ENCODE measurements at places on chromosomes 1 and 21.

- no peak for DNase-seq
Measured at GRCh38 chr1:58883037-58883887, 99.4 kb upstream of the JUN start.

GRCh38 chr1:98674075-98674781 is 12.7 kb downstream of the SNX7 start:
- DNase-seq: no peak

GRCh38 chr21:14947613-14948160 is 117.1 kb downstream of the NRIP1 start:
- no peak for DNase-seq

GRCh38 chr1:35030756-35031446 is 844 bp downstream of the ZMYM6 start:
- DNase-seq: no peak

DNA sequence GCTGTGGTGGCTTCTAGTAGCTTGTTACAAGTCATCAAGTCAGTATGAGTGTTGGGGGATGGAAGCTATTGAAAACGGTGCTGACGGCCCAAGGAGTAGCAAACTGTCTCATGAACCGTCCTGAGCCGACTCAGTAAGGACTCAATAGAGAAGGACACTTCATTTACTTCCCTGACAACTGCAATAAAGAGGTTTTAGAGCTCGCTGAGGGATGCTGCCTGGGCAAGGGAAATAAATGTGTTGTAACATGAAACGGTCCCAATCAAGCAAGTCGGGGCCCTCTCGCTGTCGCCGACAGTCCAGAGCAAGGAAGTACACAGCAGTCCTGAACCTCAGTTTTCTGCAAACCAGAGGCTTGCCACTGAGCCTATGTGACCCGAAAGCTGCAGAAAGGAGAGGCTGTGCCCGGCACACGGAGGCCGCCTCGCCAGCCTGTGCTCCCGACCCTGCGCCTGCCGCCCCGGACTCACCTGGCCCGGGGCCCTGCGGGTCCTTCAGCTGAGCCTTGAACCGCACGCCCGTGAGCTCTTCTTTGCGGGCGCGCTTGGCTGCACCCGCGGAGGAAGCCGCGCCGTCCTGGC is 423 bp downstream of the URB1 start:
- no peak for DNase-seq

DNA sequence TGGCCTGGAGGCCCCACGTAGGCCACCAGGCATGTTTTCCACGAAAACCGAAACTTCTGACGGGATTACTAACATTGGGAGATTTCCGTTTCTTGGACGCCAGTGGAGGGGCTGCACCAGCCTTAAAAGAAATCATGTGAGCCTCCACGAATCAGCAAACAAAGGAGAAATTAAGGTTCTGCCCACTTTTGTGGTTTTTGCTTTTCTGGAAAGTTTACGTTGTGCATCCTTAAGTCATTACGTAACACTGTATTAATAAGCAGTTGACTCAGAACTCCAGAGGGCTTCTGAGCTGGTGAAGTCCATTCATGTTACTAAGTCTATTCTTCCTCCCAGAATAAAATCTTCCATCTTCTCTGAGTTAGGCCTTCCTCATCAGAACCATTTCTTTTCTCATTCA is 168.5 kb downstream of the PSMG1 start:
- DNase-seq: no peak

GRCh38 chr1:59696421-59697115 is 118.2 kb upstream of the HOOK1 start:
- DNase-seq: peak; percentile 47

DNA sequence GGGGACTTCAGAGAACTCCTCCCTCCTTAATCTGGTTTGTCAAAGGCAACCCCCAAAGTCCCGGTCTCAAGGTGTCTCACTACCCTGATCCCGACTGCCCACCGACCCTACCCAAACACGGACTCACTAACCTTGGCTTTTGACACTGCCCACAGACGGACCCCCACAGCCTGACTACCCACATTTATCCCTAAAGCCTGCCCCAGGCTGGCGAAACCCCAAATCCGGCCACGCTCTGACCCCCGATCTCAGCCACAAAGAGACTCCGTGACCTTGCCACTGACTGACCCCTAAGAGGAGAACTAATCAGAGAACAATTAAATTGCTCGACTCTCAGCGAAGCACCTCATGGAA is 5.2 kb downstream of the ID3 start:
- no peak for DNase-seq

DNA sequence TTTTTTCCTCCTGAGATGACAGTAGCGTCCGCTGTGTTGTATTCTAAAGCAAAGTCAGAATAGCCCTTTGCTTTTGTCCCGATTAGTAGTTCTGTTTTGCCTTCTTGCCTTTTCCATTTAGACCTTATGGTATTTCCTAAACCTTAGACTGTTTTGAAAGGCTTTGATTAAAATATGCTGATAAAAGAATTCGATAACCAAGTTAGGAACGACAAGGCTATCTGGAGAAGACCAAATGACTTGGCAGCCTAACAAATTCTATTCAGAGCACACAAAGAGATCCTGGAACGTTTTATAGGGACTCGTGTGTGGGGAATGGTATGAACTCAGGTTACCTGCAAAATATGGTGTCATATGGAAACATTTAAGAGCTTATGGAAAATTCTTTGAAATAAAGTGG is 42.9 kb downstream of the NFIA start:
- no peak for DNase-seq

GRCh38 chr1:24138476-24139221 is 4.3 kb downstream of the IL22RA1 start:
- no peak for DNase-seq

GRCh38 chr1:44757420-44757819 is 17.8 kb downstream of the KIF2C start:
- no peak for DNase-seq

DNA sequence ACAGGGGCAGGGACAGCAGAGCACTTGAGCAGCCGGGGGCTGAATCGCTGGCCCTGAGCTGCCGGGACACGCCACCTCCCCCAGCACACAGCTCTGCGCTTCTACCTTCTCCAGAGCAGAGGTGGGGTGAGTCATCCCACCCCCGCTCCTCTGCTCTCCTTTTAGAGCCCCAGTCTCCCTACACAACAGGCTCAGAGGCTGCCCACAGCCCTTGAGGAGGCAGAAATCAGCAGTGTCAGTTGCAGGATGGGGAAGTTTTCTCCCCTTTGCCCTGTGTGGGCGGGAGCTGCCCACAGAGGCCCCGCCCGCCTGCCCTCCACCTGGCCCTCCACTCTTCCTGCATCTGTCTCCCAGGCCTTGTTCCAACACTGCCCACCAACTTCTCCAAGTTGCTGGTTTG is 94.6 kb downstream of the STUM start:
- peak; percentile 90 for DNase-seq

DNA sequence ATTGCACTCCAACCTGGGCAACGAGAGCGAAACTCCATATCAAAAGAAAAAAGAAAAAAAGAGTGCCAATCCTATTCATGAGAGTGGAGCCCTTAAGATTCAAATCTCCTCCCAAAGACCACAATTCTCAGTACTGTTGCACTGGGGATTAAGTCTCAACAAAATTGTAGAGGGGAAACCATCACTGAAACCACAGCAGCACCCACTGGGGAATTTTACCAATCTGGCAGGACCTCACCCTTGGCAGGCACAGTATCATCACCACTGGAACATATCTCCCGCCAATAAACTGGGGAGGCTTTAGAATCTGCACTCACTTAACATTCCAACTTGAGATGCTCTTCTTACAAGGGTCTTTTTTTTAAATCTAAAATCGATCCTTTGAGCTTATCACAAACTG is 41.0 kb downstream of the LRRC40 start:
- DNase-seq: no peak

- no peak for DNase-seq
Measured at GRCh38 chr1:55286856-55287602, 71.9 kb upstream of the USP24 start.

DNA sequence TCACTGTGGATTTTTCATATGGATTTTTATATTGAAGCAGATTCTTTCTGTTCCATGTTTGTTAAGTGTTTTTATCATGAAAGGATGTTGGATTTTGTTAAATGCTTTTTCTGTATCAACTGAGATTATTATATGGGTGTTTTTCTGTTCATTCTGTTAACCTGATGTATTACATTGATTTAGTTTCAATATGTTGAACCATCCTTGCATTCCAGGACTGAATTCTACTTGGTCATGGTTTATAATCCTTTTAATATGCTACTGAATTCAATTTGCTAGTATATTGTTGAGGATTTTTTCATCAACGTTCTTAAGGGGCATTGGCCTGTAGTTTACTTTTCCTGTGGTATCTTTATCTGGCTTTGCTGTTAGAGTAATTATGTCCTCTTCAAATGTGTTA is 55.8 kb downstream of the CCDC30 start:
- DNase-seq: no peak

DNA sequence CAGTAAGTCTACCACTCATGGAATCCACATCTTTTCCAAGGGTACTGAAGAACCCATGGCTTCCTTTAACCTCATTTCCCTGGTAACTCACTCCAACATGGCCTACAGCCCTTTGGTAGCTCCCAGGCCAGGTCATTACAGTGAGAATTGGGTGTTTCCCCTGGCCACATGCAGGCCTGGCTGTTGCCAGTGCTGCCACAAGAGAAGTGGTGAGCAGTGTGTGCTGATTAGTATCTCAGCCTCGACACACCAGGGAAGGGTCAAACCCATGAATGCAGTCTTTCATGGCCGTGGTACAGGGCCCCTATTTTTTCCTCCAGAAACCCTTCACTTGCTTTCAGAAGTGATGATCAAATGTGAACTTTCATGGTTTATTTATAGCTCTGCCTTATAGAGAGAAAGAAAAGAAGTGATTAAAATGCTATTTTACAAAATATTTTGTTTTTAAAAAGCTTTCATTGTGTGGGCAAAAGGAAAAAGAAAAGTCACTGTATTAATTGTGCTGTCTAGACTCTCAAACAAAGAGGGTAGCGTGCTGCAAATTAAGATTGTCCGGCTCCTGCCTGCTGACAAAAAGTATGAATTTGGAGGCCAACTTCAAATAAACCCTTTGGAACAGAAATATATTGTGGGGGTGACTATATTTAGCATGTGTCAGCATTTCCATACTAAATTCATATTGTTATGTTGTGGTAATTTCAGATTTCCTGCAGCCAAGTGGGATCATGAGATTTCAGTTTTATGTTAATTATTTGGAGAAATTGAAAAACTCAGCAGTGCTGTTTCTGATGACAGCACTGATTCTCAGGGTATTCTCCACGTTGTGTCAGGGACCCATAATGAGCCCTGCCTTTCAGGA is 62.0 kb upstream of the HOOK1 start:
- DNase-seq: no peak

DNA sequence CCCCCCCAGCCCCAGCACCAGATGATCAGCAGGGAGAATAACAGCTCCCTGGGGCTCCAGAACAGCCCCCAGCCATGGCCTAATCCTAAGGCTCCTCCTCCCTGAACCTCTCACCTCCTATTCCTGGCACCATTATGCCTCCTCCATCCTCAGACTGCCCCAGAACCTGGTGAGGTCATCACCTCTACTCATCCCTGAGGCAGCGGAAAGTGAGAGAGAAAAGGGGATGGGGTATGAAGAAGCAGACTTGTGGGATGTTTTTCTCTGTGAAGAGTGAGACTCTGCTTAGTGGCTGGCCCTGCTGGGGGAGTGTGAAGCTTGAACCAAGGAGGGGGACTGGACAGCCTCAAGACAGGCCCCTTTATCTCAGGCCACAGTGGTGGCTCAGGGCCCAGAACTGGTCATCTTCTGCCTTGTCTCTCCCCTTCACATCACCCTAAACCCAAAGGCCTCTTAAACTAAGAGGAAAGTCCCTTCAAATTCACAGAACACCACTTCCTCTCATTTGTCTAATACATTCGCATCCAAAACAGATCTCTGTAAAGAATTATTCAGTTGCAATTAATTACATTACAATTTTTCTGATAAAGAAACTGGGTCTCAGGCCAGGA is 2.2 kb upstream of the PPM1J start:
- DNase-seq: no peak

DNA sequence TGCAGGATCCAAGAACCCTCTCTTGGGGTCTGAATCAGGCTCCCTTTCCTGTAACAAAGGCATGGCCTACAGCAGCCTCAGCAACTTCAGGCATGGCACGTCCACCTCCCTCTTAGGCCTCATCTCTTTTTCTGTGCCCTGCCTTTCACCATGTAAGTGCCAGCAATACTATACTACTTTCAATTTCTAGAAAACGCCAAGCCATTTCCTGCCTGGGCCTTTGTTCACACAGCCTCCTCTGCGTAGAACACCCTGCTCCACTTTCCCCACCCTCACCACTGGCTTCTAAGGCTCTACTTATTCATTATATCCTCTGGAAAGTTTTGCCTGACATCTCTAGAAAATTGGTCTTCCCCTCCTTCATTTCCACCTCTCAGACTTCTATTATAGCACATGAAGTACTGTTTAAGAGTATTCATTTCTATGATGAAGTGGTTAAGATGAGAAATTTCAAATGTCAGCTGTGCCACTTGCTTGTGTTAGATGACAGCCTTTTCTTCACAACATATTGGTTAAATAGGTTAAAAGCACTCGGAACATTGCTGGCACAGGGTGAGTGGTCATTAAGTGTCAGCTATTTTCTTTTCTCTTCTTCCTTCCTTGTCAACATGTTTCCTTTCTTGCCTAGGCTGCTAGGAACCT is 41.6 kb upstream of the VWA5B1 start:
- DNase-seq: no peak

DNA sequence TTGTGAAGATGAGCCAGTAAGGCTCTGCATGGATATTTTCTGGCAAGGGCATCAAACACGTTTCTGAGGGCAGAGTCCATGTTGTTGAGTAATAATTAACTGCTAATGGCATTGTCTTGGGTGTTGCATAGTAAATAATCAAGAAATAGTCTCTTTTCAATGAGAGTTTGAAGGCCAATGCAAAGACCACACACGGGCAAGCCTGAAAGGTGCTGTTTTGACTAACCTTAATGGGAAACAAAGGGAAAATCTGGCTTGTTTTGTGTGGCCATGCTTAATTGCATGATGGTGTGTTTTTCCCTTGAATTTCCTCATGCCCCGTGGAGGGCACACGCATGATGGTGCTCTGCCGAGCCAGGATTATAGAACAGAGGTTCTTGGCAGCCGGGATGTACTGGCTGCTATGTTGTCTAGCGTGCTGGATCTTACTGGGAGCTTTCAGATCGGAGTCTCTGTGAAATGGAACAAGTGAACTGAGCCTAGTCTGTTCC is 127.6 kb downstream of the NOS1AP start:
- no peak for DNase-seq

DNA sequence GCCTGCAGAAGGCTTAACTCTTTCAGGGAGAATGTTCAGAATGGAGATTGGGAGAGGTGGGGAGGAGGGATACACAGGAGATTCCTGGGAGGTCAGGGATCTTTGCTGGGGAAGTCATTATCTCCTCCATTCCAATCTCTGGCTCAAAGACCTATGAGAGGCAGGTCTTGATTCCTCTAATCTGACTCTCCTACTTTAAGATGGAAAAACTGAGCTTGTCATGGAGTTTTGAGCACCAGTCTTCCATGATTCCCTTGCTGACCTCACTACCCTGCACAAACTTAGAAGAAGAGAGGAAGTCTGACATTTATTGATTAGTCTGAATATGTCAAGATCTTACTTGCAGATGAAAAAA is 41.5 kb upstream of the SYNC start:
- no peak for DNase-seq

- no peak for DNase-seq
Measured at GRCh38 chr1:243416495-243416894, 160.7 kb downstream of the SDCCAG8 start.
